ENCODE measurements at places on chromosomes 1 and 21.
A peak's percentile ranks its signal among the peaks of the same experiment; 100 is the strongest.

- DNase-seq, result no peak
Measured at GRCh38 chr1:117570988-117571409, 34.8 kb upstream of the TENT5C start.

- no peak for DNase-seq
Measured at GRCh38 chr1:218617986-218618385, 272.9 kb downstream of the TGFB2 start.

DNA sequence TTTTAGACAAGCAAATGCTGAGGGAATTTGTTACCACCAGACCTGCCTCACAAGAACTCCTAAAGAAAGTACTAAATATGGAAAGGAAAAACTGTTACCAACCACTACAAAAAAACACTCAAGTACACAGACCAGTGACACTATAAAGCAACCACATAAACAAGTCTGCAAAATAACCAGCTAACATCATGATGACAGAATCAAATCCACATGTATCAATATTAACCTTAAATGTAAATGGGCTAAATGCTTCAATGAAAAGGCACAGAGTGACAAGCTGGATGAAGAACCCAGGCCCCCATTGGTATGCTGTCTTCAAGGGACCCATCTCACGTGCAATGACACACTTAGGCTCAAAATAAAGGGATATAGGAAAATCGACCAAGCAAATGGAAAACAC, 529.9 kb upstream of the CAMK1G start:
- DNase-seq, result no peak

DNA sequence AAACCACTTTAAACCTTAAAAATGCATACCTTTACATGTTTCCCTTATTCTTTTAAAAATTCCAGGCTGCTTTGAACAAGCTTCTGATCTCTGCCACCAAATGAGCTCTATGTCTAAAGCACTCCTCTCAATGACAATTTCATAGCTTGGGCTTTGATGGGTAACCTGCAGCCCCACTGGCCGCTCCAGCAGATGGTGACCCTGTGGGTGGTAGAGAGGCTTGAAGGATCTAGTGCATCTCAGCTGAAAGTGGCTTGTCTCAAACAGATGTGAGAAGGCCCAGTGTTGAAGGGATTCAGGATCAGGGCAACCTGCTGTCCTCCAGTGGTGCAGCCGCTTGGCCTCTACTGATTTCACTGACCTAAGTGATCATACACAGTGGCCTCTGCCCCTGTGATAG, 84.7 kb upstream of the IRF2BP2 start:
- no peak for DNase-seq

GRCh38 chr1:210692796-210693195, 364.1 kb downstream of the HHAT start:
- DNase-seq, result no peak

DNA sequence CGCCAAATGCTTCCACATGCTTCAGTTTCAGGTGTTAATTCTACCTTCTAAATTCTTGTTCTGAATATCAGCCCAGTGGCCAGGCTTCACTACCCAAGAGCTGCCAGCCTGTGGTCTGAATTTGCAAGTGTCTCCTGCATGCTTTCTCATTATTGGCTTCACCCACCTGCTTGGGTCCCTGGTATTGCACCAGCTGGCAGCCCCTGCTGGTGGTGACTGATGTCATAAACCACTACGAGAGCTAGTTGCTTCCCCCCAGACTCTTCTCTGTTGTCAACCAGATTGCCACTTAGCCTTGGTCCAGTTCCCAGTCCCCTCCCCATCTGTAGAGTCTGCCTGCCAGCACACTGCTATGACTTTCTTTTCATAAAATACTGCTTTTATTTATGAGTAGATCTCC, 197.7 kb upstream of the DUSP10 start:
- no peak for DNase-seq

- no peak for DNase-seq
Measured at GRCh38 chr1:167532964-167533824, 14.9 kb upstream of the CD247 start.

GRCh38 chr1:48493041-48493440, 21.0 kb upstream of the SPATA6 start:
- DNase-seq, result no peak

GRCh38 chr21:32572574-32573420, 12.5 kb downstream of the TCP10L start:
- DNase-seq, result no peak

DNA sequence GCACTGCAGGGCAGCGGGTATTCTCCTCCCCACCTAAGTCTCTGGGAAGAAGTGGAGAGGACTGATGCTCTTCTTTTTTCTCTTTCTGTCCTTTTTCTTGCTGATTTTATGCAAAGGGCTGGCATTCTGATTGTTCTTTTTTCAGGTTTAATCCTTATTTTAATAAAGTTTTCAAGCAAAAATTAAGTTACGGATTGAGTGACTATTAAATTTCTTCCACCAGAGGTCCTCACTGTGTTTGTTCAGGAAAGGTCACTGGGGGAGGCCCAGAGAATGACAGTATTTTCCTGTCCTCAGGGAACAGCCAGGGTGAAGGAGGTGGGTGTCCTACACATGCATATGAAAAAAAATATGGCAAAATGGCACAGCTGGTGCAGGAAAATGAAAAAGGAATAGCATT, 4.4 kb upstream of the ELF3 start:
- no peak for DNase-seq

DNA sequence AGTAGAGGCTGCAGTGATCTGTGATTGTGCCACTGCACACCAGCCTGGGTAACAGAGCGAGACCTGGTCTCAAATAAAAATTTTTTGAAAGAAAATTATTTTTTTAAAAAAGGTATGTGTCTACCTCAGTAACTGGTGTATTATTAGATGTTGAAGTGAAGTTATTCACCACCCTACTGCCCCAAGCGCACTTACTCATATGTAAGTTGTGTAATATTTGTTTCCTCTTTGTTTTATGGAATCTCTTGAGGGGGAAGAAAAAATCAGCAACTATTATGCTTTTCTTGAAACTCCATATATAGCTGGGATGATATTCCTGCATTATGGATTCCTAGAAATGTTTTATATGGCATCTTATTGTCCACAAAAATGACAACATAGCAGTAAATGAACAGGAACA, 21.3 kb downstream of the RBM15 start:
- DNase-seq, result no peak

DNA sequence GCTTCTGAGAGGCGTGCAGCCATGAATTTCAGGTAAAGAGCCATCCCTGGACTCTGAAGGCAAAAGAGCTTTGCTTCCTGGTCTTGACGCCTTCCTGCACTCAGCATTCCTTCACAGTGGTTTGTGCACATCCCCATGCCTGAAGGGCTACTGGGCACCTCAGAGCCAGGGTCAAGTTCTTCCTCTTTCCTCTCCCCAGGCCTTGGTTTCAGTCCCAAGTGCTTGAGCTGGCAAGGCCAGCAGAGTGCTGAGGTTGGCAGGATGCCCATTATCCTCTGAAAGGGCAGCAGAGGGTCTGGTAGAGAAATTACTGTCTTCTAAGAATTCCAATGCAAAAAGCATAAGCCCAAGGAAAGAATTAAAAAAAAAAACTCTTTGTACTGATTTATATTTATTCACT, 1064.9 kb downstream of the TTLL7 start:
- no peak for DNase-seq

- peak; percentile 73 for DNase-seq
Measured at GRCh38 chr1:40508375-40509341, at the start of gene EXO5. TSS of gene EXO5 (plus strand) at chr1:40508767. CDS start at chr1:40514545, 5,778 bp downstream.

DNA sequence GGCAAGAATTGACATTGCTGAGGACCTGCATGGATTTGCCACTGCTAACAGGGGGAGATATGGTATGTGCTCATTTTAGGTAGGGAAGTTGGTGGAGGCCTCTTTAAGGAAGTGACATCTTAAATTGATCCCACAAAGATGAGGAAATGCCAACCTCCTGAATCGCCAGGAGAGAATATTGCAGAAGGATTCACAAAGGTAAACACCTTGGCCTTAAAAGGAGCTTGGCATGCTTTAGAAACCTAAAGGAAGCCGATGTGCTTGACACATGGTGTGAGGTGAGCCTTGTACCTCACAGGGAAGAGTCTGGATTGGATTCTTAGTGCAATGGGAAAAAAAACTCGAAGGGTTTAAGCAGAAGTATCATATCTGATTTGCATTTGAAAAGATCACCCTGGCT, 470.5 kb upstream of the DAB1 start:
- DNase-seq, result no peak

GRCh38 chr1:96926176-96926575, 204.6 kb downstream of the PTBP2 start:
- DNase-seq, result no peak

GRCh38 chr21:14600569-14601297, 54.6 kb upstream of the SAMSN1 start:
- no peak for DNase-seq

GRCh38 chr1:14915356-14916054, 238.0 kb upstream of the TMEM51 start:
- DNase-seq, result peak; percentile 4

GRCh38 chr1:153939476-153939875, 7.0 kb downstream of the DENND4B start:
- DNase-seq, result no peak

GRCh38 chr1:92990828-92991227, 29.6 kb upstream of the DIPK1A start:
- DNase-seq, result no peak

DNA sequence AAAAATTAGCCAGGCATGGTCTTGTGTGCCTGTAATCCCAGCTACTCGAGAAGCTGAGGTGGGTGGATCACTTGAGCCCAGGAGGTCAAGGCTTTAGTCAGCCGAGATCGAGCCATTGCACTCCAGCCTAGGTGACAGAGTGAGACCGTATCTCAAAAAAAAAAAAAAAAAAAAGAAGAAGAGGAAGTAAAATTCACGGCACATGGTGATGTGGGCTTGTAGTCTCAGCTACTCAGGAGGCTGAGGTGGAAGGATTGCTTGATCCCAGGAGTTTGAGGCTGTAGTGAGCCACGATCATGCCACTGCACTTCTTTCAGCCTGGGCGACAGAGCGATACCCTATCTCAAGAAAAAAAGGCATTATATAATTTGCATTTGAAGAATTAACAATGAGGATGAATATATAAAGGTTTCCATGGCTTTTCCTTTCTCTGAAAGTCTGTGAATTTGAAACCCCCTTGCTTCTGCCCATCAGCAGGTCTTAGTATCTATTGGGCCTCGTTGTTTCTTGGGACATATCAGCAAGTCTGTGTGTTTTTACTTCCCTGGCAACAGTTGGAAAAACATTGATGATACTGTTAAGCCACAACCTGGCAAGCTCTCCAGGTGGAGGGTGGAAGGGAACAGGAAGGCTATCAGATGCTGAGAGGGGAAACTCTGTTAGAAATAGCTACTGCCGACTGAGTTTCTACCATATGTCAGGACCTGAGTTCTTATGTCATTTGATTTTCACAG, 4.6 kb upstream of the PLA2G2D start:
- no peak for DNase-seq

GRCh38 chr1:33653226-33653625, 180.8 kb downstream of the ZSCAN20 start:
- DNase-seq, result no peak

DNA sequence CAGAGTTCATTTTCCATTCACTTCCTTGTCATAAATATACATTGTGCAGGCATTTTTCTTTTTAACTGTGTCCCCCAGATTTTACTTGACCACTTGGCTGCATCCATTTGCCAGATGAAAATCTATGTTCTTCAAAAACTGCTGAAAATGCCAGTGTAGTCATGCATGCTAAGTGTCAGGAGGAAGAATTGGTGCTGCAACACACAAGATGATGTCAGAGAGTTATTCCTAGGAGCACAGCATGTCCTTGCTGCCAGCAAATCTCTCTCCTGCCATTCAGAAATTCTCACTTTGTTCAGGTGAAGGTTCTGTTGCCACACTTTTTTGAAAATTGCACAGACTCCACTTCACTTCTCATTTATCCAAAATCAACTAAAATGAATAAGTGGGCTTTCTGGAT, 106.4 kb upstream of the MAGI3 start:
- DNase-seq, result no peak

- DNase-seq, result no peak
Measured at GRCh38 chr1:117828201-117828600, 101.2 kb downstream of the GDAP2 start.

GRCh38 chr1:110418729-110419128, 11.2 kb upstream of the LAMTOR5 start:
- no peak for DNase-seq

GRCh38 chr1:15441247-15441646, 3.0 kb downstream of the CTRC start:
- DNase-seq, result no peak

- no peak for DNase-seq
Measured at GRCh38 chr1:47031059-47031458, 7.6 kb downstream of the CYP4X1 start.

GRCh38 chr1:117591252-117591651, 14.6 kb upstream of the TENT5C start:
- DNase-seq, result no peak

DNA sequence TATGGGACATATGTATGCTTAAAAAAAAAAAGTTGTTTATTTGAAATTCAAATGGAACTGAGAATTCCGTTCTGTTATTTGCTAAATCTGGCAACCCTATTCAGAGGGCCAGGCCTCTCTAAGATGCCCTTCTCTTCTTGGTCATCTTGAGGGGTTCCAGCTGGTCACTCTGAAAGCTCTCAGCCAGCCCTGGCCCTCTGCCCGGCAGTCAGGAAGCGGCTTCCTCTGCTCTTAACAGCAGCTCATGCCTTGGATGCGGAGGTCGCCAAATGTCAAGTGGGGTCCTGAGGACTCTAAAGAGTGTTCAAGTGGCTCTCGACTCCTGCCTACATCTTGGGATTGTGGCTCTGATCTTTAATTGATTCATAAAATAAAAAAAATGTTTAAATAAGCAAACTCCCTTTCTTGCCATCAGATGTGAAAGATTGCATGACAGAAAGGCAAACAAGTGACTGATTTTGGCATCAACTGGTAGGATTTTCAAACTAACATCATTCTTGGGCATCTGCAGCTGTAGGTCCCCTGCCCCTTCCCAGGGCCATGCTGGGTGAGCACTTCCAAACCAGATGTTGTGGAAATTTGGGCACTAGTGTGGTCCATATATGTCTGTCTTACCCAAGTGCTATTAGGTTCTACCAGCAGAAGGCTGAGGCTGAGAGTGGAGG, 130.8 kb downstream of the PRDM2 start:
- DNase-seq, result no peak

GRCh38 chr21:42616941-42617340, 36.5 kb upstream of the PDE9A start:
- no peak for DNase-seq

GRCh38 chr21:25563361-25564116, 43.7 kb downstream of the MRPL39 start:
- no peak for DNase-seq

DNA sequence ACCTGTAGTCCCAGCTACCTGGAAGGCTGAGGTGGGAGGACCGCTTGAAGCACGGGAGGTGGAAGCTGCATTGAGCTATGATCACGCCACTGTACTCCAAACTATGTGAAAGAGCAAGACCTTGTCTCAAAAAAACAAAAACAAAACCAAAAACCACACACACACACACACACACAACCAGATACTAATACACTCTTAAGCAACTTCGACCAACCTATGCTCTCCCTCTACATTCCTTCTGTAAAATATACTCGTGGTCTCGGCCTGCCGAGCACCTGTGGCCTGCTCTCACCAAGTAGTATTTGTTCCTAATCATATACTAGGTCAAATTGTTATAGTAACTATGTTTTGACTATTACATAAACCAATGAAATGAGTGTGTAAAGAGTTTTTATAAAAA, 13.5 kb upstream of the SYT2 start:
- no peak for DNase-seq

- DNase-seq, result no peak
Measured at GRCh38 chr1:14117700-14118099, 417.7 kb downstream of the PRDM2 start.

GRCh38 chr21:36773117-36773516, 74.2 kb downstream of the SIM2 start:
- DNase-seq, result no peak
